Effector memory CD8-positive, alpha-beta T cell (primary cell): ENCODE measurements at places on chromosomes 7 and 10.

- no peak for DNase-seq
Observed at GRCh38 chr7:74625446-74625845, 32.1 kb upstream of the GTF2I start.

DNA sequence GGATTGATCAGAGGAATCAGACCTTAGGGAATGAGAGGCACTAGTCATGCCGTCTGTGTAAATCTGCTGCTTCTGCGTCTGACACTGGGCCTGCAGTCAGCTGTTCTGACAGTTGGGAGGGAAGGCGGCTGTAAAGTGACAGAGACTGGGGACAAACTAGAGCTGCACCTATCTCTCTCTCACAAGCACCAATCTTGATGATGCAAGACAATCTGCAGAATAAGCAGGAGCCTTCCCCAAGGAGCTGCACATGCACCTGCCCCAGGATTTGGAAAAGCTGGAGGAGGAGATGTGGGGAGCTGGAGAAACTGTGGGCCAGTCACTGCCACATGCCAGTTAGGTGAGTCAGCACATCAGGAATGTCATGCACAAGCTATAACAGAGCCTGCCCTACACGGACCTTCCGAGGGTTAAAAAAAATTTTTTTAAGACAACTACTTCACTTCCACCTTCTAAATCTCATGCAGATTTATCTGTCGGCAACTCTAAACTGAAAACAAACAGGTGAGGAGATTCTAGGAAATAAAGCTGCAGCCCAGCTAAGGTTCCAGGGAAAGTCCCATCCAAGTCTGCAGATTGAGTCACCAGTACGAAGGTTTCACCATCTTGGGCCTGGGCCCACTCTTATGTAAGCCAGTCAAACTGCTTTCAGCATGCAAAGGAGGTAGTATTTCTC is 39.2 kb downstream of the ENO4 start:
- DNase-seq, result no peak

DNA sequence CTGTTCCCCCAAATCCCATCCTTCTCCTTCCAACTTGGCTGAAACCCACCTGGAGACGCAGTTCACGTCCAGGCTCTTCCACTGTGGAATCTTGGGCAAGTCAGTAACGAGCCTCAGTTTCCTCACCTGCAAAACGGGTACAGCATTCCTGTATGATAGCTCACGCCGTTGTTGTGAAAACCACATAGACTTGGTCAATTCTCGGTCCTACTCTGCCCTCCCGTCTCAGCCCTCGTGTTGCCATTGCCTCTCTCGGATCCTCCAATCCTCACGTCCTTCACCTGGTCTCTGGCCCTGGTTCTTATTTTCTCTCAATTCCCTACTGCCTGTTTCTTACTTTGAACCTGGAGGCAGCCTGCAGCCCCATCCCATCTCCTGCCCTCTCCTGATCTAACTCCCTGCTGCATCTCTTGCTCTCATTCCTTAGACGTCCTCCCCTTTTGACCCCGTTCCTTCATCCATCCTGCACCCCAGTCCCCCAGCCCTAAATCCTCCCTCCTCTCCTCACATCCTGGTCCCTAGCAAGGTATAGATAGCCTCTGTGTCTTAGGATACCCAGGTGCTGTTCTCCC is 2.0 kb upstream of the MUC12 start:
- no peak for DNase-seq

DNA sequence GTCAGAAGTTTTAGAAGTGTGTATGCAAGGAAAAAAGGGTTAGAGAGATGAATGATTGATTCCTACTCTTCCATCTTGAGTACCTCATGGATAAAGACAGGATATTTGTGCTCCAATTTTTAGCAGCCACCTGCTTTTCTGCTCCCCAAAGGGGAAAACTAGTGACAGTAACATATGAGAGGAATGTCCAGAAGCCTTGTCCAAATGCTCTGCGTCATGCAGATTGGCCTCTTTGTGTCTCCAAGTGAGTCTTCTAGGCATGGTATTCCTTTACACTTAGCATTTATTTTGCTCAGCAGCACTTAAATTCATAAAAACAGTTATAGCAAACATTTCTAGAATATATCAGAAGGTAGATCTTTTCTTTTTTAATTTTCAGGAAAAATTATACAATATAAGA is 306.8 kb downstream of the CNTNAP2 start:
- no peak for DNase-seq

GRCh38 chr10:113496111-113497109 is 56.4 kb upstream of the HABP2 start:
- no peak for DNase-seq

- DNase-seq, result peak; percentile 33
Observed at GRCh38 chr7:12685550-12685949, 1.9 kb upstream of the ARL4A start.

GRCh38 chr7:108112683-108113082 is 17.5 kb downstream of the LAMB4 start:
- DNase-seq, result no peak

GRCh38 chr7:485188-486081 is 34.2 kb downstream of the PDGFA start:
- DNase-seq, result no peak

DNA sequence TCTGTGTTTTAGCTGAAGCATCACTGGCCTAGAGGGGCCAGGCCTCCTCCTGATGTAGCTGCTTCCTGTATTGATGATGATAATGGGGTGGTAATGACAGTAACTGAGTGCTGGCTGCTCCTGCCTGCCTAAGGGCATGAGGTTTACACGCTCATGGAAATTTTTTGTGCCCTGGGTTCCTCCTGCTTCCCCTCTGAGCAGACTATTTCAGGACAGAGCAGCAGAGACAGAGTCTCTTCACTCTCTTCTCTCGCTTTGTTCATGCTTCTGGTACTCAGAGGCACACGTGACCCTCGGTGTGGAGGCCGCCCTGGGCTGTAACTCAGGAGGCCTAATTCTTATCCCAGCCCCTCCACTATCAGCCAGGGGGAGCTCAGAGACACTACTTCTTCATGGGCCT is 27.9 kb downstream of the LRRC20 start:
- no peak for DNase-seq

- DNase-seq, result no peak
Observed at GRCh38 chr10:14953424-14954000, 384 bp downstream of the DCLRE1C start.

DNA sequence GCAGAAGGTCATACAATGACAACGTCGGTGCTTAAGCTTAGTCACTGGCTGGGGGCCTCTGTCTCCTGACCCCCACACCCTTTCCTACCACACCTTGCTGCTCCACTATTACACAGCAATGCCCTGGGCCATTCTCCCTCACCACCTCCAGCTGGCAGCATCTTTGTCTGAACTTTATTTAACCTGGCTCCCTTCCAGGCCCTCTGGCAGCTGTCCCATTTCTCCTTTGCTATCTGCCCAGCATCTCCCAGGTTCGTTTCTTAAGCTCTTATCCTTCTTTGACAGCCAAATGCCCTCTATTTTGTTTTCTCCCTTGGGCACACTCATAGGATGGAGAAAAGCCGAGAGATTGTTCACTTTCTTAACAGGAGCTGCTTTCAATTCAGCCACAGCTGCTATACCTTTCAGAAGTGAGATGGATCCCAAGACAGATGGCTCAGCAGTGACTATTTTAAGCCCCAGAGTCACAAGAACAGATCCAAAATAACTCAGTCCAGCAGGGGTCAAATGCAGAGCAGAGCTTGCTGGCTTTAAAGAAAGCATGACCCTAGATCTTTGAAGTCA is 1277.1 kb upstream of the AUTS2 start:
- no peak for DNase-seq

GRCh38 chr10:34475274-34475646 is 339.8 kb downstream of the PARD3 start:
- DNase-seq, result no peak

DNA sequence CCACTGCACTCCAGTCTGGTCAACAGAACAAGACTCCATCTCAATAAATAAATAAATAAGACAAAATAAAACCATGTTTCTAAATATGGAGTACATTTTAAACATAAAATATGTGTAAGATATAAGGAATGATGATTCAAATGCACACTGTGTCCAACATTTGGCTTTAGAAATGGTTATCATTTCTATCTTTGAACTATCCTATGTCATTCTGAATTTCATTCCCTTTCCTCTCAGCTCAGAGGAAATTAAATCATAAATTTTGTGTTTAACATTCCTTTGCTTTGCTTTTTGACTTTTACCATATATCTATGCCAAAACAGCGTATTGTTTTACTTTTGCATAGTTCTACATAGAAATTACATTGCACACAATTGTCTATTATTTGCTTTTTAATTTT is 130.9 kb downstream of the GNAT3 start:
- DNase-seq, result no peak

DNA sequence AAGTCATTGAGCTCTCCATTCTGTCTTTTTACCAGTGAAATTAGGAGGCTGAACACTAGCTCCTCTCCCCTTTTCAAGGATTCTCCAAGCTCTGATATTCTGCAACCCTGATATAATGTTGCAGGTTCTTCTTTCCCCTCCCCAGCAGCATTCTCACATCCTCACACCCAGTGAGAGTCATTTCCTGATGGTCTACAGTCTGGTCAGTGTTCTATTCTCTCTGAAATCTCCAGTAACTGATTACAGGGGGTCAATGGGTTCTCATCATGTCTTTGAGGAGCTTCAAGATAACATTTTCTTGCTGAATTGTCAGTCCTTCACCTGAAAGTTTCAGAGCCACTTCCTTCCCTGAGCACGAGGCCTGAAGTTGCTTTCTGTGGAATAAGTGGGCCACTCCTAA is 299.4 kb downstream of the PTEN start:
- no peak for DNase-seq

- no peak for DNase-seq
Observed at GRCh38 chr10:34816501-34817002, 1.5 kb upstream of the PARD3 start.

DNA sequence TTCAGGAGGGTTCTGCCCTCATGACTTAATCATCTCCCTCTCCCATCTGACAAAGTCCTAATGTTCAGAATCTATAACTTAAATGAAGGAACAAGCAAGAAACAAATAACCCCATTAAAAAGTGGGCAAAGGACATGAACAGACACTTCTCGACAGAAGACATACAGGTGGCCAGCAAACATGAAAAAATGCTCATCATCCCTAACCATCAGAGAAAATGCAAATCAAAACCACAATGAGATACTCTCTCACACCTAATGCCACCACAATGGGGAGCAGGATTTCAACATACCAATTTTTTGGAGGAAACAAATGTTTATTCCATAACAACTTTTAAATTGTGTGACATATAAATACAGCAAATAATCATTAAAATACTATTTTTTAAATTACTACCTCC is 3.0 kb upstream of the HTR7 start:
- DNase-seq, result no peak

DNA sequence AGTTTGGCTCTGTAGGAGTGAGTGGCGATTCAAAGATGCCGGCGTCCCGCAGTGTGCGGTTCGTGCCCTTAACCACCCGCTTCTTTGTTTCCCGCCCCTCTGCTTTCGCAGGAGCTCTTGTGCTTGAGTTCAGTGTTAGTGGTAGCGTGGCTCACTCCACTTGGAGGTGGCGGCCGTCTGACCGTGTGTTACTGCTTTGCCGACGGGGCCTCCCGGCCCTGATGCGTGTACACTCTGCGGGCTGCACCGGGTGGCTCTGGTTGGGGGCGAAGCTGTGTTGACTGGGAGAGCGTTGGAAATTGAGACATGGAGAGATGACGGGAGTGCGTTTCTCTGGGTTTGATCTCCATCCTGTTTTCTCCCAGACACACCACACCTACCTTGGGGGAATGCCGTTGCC is 31.4 kb downstream of the SHH start:
- DNase-seq, result no peak

- DNase-seq, result no peak
Observed at GRCh38 chr10:97190450-97190849, 4.7 kb upstream of the SLIT1 start.

DNA sequence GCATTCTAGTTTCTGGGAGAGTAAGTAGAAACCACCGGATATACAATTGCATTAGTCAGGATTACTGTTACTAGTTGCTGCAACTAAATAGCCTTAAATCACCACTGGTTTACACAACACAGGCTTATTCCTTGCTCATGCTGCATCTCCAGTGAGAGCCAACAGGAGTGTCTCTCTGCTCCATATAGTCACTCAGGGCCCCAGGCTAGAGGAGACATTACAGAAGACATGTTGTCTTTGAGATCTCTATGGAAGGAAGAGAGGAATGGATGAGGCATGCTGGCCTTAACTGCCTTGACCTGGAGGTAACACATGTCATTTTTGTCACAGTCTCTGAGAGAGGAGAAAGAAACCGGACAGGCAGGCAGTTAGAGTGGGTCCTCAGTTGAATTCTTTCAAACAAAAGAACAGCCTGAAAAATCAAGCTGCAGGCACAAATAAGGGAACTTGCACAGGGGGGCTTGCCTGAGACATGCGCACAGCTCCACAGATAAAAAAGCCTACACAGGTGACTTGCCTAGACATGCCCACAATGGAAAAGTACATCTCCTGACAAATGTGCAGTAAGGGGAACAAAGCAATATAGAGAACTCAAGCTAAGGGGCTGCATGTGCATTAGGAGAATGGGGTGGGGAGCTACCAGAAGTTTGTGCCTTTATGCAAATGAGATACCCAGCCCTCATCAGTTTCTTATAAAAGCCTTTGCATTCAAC is 348.0 kb downstream of the TYW1 start:
- DNase-seq, result no peak

- no peak for DNase-seq
Observed at GRCh38 chr10:90935581-90936275, 14.8 kb upstream of the ANKRD1 start.

DNA sequence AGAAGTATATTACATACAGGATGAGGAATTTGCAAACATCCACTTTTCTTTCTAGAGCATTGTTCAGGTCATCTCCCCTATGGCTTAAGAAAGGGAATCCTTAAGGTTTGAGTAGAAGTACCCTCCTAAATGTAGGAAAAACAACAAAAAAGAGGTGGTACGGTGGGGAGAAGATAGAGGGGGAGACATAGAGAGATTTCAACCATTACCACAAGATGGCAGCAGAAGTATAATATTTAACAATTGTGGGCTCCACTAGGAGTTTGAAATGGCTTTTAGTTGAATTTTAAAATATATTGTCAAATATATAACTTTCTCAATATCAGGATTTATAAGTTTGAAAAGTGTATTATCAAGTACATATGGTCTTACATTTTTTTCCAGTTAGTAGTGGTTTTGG is 72.7 kb upstream of the PRKG1 start:
- DNase-seq, result no peak

GRCh38 chr10:109963439-109963838 is 40.1 kb upstream of the XPNPEP1 start:
- DNase-seq, result no peak

- DNase-seq, result no peak
Observed at GRCh38 chr10:44697116-44697515, 214.0 kb upstream of the TMEM72 start.

DNA sequence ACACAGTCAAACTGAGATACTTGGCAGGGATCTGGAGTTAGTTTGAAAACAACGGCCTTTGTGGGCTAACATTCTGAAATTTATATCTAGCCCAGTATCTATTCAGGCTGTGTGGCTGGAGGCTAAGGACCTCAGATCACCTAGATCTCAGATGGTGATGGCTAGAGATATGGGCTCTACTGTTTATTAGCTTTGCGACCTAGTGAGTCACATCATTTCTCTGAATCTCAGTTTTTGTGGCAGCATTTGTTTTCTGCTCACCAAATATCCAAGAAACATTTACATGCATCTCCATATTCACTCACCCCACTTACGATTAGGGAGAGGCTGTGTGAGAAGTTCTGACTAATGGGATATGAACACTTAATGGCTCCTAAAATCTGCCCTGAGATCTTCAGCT is 503.9 kb downstream of the KIF20B start:
- no peak for DNase-seq

GRCh38 chr7:107170051-107170915 is 1.5 kb downstream of the HBP1 start:
- no peak for DNase-seq

GRCh38 chr7:94183289-94183749 is 179.2 kb upstream of the BET1 start:
- DNase-seq, result no peak

GRCh38 chr7:73718438-73718881 is 1.0 kb downstream of the STX1A start:
- DNase-seq, result no peak
